Immature natural killer cell (primary cell): ENCODE measurements at places on chromosomes 7 and 10. TPM values are rescaled to one million over a fixed set of nuclear protein-coding genes. Genes with fewer than 3 reads are reported as not detected.
A peak's percentile ranks its signal among the peaks of the same experiment; 100 is the strongest.

GRCh38 chr7:131604841-131605279, 48.4 kb upstream of the PODXL start:
- peaks cover 31% of the 10 kb centered on the region for H3K4me1 ChIP-seq
- DNase-seq = no peak
- peaks cover 20% of the 10 kb centered on the region for H3K27me3 ChIP-seq
- H3K36me3 ChIP-seq = no peaks in the 10 kb centered on the region

PNLIP gene
- polyA plus RNA-seq = not detected

DNA sequence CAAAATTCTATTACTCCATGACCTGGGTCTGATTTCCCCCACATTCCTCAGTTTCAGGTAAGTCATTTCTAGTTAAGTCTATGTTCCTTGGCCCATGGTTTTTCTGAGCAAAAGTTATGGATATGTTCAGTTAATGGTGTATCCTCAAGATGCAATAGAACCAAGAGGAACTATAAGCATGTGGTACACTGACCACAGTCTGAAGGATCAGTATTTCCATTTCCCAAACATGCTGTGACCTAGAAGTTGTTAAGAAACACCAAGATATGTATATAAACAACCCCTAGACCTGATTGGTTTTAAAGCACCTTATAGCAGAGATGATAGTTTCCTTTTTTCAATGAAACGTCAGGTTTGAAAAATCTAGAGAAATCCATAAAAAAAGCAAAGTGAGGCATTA, 94.2 kb upstream of the ABCB5 start:
- DNase-seq = no peak
- no peaks in the 10 kb centered on the region for H3K36me3 ChIP-seq
- H3K4me1 ChIP-seq = no peaks in the 10 kb centered on the region
- no peak overlapping the region for H3K4me3 ChIP-seq

DNA sequence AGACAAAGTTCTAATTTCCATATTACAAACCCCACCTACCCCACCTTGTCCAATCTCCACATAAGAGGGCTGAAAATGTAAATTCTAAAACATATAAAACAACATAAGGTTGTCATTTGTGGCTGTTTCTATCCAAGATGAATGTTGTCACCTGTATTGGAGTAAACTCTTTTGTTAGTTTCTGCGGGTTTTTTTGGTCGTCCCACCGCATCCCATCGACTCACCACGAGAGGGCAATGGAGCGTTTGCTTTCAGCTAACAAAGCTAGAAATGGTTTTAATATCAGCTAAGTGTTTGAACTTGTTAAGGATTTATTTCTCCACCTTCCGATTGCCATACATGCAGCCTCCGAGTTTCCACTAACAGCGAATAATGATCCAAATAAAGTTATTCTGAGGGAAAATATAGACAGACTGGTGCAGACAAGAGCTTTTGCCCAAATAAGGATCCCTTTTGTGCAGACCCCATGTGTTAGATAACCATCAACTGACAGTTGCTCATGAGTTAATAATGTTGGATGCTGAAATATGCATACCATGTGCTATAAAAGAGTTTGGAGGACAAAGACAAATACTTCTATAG, 137.2 kb downstream of the ARID5B start:
- peak overlapping the region; percentile 19 for H3K4me3 ChIP-seq
- H3K4me1 ChIP-seq = peaks cover 22% of the 10 kb centered on the region

TMEM196 gene
- not detected for polyA plus RNA-seq
